ENCODE measurements at places on chromosomes 1 and 21.

- DNase-seq = no peak
These were observed 341.0 kb upstream of the USP24 start for GRCh38 chr1:55555956-55556725.

- no peak for DNase-seq
These were observed 45.9 kb downstream of the LUZP1 start for GRCh38 chr1:23122796-23123195.

DNA sequence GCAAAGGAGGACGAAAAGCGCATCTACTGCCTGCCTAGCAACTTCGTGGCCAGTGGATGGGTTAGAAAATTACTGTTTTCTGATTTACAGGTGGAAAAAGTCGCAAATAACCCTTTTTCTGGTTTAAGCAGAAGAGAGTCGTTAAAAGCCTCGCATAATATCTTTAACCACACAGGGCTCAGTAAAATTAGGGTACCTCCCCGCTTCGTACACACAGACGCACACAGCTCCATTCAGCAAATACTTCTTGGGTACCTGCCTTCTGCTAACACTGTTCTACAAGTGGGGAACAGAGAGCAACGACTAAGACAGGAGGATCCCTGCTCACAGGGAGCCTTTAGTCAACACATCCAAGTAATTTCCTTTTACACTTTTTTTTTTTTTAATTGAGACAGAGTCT is 704 bp downstream of the ALG6 start:
- peak; percentile 2 for DNase-seq

GRCh38 chr1:91166106-91166712 is 144.4 kb upstream of the ZNF644 start:
- DNase-seq = peak; percentile 63

GRCh38 chr1:92126088-92126487 is 45.9 kb downstream of the BTBD8 start:
- no peak for DNase-seq

- no peak for DNase-seq
These were observed 5.3 kb upstream of the KLF18 start for GRCh38 chr1:44146536-44147361.

- DNase-seq = no peak
These were observed at the start of gene CA14 for GRCh38 chr1:150257624-150258585. Gene CA14, plus strand, starts transcription at chr1:150257774. Its CDS starts 355 bp downstream, at chr1:150258129.

GRCh38 chr1:235907897-235908240 is 41.2 kb upstream of the LYST start:
- no peak for DNase-seq

- no peak for DNase-seq
These were observed 102.7 kb upstream of the TTC34 start for GRCh38 chr1:2904191-2904590.

DNA sequence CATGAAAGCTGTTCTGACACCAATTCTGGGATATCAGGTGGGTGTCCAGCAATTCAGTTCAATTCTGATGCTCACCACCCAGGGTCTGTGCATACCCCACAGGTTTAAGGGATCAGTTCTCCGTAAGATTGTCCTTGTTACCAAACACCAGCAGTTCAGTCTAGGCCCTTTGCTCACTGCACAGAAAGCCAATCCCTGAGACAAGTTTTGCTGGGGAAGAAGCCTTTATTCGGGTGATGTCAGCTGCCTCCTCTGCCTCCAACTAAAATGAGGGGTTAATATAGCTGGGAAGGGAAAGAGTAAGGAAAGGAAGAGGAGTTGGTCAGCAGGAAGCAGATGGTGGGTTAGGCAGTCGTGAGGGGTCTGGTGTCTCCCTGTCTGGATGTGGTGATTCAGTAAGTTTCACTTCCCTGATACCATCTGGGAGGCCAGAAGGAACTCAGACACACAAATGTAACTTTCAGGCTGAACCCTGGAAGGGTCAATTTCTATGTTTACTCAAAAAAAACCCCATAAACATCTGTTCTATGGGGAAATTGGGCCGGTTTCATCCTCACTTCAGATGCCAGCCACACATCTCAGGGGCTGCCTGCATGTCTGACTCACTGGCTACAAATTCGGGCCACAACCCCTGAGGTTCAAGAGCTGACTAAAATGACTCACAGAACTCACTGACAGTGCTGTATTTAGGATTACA is 83.3 kb upstream of the PGBD5 start:
- DNase-seq = peak; percentile 29

- DNase-seq = no peak
These were observed 27.1 kb downstream of the ZNHIT6 start for GRCh38 chr1:85681087-85681486.

DNA sequence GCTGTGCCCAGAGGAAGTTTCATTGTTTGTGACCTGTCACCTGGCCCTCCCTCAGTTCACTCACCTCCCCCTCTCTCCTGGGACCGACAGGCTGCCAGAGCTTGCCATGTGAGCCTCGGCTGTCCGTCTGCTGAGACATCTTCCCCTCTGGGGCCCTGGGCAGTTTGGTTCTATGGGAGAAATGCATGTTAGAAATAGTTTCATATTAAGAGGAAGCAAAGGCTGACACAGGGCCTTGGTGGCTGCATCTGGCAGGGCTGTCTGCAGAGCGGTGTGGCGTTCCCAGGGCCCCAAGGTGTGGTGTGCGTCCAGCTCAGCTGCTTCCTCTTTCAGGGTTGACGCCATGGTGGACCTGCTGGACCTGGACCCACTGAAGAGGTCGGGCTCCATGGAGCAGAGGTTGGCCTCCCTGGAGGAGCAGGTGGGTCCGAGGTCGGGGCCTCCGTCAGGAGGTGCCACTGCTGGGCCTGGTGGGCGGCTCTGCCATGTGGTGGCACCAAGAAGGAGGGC is 31.9 kb upstream of the LRRC3 start:
- DNase-seq = no peak

DNA sequence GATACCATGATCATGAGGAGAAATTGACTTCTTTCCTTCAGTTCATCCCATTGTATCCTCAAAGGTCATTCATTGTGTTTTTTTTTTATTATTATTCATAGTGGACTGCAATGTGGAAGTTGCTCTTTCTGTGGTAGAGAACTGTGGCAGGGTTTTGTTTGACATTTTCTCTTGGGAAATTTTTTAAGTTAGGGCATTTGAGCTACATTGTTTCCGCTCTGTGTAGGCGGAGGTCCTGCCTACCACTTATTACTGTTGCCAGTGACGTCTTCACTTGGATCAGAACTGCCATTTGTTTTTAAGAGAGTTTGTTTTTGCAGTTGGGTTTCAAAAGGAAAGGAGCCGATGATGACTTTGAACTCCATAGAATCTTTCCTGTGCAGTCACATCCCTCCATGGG is 287.4 kb upstream of the FMN2 start:
- no peak for DNase-seq

DNA sequence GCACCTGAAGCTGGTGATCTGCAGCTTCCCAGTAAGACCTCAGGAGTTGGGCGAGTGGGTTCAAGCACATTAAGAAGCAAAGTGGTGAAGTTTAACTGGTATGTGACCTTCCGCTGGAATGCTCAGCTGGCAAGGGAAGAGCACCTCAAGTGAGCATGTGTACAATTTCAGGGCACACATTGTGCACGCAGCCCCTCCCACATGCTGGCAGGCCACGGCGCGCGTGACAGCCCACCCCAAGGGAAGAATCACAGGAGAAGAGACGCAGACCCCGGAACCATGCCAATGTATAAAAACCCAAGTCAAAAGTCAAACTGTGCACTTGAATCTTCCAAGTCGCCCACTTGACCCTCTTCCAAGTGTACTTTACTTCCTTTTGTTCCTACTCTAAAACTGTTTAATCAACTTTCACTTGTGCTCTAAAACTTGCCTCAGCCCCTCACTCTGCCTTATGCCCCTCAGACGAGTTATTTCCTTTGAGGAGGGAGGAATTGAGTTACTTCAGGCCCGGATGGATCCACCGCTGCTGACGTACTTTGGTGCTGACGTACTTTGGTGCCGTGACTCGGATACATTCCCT is 20.0 kb downstream of the LRRC3 start:
- DNase-seq = no peak

DNA sequence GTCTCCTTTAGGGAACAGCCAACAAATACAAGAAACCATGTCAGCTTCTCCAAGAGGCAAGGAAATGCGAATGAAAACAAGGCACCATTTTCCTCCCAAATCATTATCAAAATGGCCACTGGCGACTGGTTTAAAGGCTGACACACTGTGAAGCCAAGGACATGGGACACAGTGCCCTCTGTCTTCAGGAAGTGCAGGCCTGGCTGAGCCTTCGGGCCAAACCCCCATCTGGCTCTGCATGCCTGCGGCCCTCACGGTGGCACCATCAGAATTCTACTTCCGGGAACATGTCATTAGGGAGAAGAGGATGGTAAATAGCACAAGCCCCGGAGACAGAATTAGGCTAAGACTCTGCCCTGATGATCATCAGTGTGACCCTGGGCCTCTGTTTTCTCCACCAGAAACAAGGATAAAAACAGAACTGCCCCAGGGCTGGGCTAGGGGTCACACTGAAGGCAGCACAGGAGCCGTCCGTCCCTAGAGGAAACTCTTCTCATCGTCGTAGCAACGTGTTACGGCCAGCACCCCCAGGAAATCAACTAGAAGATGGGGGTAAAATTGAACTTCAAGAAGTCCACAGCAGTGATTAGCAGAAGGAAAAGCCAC is 103.5 kb downstream of the NPHP4 start:
- no peak for DNase-seq

- no peak for DNase-seq
These were observed 21.3 kb downstream of the ZNF362 start for GRCh38 chr1:33277488-33278084.

DNA sequence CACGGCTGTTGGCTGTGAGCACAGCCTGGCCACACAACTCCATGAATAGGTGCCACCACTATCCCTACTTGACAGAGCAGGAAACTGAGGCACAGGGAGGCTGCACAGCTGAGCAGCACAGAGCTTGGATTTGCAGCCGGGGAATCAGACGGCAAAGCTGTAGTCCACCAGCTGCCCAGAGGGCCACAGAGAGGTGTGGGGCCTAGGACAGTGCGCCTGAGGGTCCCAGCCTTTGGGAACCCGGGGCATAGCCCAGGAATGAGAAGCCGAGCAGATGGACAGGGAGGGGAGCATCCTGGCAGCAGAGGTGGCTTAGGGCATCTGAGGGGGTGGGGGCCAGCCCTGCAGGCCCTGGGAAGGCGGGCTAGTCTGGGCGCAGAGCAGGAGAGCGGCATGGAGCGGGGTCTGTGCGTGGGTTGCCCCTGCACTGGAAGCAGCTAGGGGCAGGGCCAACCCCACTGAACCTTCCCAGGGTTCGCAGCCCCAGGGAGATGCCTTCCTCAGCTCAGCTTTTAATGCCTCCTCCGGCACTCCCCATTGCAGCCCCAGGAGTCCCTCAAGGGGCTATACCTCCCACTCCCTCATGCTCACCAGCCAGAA is 46.2 kb upstream of the COL18A1 start:
- no peak for DNase-seq

DNA sequence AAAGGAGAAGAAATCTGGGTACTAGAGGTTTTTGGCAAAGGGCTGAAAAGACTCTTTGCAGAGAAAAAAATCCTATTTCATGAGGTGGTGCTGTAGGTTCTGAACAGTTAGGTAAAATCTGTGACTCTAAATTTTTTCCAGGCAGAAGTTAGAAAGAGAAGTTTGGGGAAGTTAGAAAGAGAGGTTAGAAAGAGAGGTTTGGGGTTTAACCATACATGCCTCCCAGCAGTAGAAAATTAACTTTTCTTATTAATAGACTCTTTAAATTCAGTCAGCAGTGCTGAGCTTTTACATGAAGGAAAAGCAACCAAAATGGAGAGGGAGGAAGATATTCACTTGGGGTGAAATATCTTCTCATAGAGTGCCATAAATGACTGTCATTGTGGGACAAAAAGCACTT is 12.2 kb downstream of the AMY1C start:
- DNase-seq = no peak

GRCh38 chr21:44902268-44903049 is 18.2 kb downstream of the ITGB2 start:
- no peak for DNase-seq

DNA sequence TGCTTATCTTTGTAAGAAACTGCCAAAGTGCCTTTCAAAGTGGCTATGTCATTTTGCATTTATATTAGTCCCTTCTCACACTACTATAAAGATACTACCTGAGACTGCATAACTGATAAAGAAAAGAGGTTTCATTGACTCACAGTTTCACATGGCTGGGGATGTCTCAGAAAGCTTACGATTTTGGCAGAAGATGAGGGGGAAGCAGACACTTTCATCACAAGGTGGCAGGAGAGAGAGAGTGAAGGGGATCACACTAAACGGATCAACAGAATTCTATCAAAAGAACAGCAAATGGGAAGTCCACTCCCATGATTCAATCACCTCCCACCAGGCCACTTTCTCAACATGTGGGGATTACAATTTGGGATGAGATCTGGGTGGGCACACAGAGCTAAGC is 1352.0 kb upstream of the B3GALT2 start:
- DNase-seq = no peak

DNA sequence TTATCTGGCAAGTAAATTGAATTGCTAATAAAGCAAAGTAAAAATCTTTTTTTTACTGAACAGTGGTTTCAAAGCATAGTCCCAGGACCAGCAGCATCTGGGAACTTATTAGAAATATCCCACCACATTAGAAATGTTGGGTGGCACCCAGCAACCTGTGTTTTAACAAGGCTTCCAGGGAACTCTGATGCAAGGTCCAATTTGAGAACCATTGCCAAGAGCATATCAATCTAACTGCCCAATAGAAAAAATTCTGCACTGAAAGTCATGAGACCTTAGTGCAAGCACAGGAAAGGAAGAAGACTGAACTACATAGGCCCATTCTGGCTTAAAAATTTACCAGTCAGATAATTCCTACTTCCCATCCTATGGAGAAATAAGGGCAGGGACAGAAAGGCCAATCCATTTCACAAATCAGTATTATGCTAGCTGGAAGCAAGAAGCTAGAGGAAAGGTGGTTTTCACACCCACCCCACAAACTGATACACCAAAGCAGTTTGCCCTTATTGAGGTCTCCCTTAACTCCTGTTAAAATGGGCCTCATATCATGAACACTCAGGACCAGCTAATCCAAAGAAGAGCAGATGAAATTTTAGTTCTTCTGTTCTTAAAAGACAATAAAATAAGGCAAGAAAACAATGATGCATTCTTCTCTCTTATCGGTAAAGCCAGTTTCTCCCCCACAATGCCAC is 17.5 kb upstream of the C1orf105 start:
- DNase-seq = no peak

GRCh38 chr21:26900980-26901379 is 55.8 kb upstream of the ADAMTS1 start:
- no peak for DNase-seq

- DNase-seq = no peak
These were observed 17.5 kb downstream of the COL6A1 start for GRCh38 chr21:45998871-45999580.

DNA sequence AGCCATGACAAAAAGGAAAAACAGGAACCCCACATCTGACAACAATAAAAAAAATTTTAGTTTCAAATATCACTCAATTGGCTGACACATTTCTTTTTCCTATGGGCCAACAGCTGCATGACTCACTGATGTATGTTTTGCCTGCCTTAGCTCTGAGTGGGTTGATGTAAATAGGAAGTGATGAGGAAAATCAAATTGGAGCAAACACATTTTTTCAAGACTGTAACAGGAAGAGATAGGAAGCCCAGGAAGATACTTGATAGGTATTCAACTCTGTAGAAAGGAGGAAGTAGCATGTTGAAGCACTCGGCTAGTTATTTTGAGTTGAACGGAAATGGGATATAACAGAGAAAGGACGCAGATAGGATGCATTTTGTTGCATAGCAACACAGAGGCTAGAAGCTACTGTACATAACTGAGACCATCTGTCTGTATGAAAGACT is 168.0 kb upstream of the NR5A2 start:
- peak; percentile 95 for DNase-seq

- no peak for DNase-seq
These were observed 13.5 kb downstream of the MRPS6 start for GRCh38 chr21:34086887-34087306.

Measured in HCEC 1CT (cell line).